Ovary (tissue), 10 donors: ENCODE measurements at places on chromosomes 1 and 21. TPM values are rescaled to one million over a fixed set of nuclear protein-coding genes. Genes with fewer than 3 reads are reported as not detected.

The ERO1B gene
- 11.0 TPM for total RNA-seq

The CD53 gene
- 14.4 TPM for total RNA-seq

The CCT8 gene
- 105 TPM for total RNA-seq

The FAM131C gene
- 0.50 TPM for total RNA-seq

The CHI3L2 gene
- 17.0 TPM for total RNA-seq

The VCAM1 gene
- 52.6 TPM for total RNA-seq

The IL19 gene
- total RNA-seq = not detected

The LRRC71 gene
- 11.1 TPM for total RNA-seq

The COL8A2 gene
- total RNA-seq = 4.4 TPM

The ASTN1 gene
- total RNA-seq = 4.9 TPM

The DISP1 gene
- 6.7 TPM for total RNA-seq

DNA sequence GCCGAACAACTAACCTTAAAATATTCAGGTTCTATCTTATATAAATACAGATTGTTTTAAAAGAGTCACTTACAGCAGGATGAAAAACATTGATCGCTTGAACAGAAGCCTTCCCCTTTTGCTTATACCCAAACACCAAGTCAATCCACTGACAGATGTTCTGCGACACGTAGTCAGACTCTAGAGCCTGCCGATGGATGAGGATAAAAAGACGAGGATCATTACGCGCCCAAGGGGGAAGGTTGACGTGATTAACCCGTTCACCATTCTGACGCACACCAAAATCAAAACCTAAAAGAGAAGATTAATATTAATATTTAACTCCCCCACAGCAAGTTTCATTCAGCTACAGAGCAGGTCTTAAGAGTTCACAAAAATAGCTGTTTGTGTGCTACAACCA is 59.4 kb upstream of the GNG4 start:
- no peak for DNase-seq

DNA sequence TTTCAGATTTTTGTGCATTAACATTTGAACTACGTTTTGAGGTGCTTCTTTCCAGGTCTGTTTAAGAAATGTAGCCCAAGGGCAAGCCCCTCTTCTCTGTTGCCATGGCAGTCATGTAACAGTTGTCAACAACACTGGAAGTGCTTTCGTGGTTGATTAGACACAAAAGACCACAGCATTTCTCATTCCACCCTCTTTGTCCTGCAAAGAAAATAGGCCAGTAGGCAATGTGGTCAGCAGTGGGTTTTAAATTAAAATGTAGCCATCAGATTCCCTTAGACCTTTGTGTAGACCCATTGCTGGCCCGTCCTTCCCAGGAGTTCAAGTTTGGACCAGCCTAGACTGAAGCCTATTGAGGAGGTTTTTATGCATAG is 35.4 kb downstream of the VANGL1 start:
- no peak for DNase-seq

GRCh38 chr1:185017338-185017737 is 28.0 kb upstream of the RNF2 start:
- no peak for DNase-seq

GRCh38 chr1:9438431-9439073 is 100.7 kb upstream of the SLC25A33 start:
- peak; percentile 73 for DNase-seq

GRCh38 chr1:153728305-153729066 is 636 bp downstream of the INTS3 start:
- DNase-seq = peak; percentile 74

- no peak for DNase-seq
Observed at GRCh38 chr1:36453600-36454388, 3.5 kb upstream of the OSCP1 start.

DNA sequence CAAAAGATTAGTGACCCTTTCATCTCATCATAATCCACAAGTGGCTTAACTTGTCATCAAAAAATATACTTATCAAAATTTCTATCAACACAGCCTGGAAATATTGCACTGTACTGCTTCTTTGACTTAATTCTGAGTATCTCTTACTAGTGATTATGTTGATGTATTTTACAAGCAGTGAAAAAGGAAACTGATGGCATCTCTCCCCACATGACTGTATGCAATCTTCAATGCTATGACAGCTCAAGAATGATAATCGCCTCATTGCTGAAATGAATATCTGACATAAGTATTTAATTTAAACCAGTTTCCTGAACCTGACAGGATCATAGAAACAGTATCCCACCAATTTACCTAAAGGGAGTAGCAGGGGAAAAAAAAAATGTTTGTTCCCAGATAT is 79.5 kb downstream of the DPYD start:
- DNase-seq = no peak

DNA sequence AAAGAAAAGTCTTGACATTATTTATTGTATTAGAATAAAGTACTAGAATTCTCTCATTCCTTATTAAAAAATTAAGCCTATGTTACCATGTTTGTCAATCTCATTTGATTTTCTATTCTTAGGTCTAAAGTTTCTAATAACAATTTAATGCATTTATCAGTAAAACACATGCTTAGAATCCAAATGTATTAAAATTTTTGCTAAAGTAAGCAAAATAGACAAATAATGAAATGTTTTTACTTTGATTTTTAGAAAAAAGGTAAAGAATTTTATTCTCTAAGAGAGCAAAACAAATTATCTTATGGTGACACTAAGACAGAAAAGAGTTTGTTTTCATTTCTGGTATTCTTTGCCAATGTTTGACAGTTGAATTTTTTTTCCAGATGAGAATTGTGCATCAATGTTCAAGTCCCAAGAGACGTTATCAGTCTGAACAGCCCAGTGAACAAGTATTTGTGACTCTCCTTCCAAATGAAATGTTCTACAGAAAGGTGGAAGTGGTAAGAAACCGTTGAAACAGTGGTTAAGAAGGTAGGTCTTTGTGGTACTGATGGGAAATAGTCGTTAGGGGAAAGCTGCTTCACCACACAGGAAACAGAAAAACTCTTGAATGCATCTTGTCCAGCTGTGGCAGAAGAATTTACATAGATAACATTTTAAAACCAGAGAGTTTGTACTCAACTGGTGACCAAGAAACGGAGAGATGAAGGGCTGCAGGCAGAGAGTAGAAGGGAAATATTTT is 402.5 kb downstream of the PTPRC start:
- no peak for DNase-seq

DNA sequence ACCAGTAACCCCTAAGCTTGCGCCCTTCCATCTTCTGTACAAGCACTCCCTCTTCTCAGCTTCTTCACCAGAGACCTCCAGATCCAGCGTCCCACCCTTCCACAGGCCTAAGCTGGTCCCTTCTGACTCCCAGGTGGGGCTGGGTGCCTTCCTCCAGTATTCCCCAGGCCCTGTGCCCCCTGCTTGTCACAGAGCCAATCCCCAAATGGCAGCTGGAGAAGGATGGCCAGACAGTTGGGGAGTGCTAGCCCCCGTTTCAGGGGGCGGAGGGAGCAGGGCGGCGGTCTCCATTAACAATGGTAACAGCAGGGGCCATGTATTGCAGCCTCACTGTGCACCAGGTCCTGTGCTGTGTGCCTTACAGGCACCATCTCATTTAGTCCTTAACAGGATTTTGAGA is 85.7 kb downstream of the KCNN3 start:
- DNase-seq = no peak

DNA sequence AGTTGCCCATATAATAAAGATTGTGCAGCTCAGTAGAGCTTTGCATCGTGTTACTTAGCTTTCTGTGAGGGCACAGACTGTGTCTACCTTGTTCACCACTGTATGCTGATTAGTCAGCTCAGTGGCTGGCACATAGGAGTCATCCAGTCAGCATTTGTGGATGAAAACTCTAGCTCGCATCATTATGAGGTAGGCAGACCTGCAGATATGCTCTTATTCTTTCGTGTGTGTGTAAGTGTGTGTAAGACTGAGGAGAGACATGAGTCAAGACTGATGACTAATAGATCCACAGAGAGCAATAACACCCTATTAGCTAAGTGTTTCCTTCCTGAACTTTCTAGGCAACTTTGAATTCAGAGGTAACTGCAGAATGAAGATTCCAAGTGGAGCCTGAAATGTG is 17.1 kb downstream of the TTF2 start:
- no peak for DNase-seq

DNA sequence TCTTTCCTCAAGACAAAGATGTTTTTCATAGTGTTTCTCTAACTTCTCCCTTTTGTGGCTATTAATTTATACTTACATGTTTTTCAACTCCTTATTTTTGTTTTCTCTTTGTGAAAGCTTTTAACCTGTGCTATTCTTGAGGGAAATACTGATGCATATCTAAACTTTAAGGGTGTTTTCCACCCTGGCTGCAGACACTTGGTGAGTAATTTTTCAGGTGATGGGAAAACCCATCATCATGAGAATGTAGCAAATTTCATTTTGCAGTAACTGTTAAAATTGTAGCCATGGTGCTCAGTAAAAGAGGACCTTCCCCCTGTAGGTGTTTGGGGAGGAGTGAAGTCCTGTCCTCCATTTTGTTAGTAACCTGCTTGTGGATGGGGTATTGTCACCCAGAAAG is 124.2 kb downstream of the LIPI start:
- DNase-seq = no peak

DNA sequence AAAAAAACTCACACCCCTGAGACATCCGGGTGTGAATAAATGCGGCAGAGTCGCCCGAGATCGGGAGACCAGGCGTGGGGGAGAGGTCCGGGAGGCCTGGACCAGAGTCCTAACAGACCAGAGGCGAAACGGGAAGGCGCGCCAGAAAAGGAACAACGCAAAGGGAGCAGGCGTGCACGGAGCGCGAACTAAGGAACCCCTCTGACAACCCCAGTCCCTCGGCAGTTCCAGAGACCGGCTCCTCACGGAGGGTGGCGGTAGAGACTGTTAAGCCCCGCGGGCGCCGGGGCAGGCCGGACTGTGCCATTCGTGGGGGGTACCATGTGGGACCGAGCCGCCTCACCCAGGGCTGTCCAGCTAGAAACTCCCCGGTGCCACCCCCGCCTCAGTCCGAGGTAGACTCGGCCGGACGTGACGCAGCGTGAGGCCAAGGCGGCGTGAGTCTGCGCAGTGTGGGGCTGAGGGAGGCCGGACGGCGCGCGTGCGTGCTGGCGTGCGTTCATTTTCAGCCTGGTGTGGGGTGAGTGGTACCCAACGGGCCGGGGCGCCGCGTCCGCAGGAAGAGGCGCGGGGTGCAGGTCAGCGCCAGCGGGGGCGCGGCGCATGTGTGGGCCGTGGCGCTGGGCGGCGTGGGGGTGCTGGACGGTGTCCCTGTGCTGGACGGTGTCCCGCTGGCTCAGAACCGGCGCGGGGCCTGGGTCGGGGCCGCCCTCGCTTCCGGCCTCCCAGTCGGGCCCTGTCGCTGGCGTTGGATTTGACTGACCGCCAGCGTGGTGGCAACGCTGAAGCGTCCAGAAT is at the start of gene PARK7:
Gene PARK7 (plus strand): TSS at position 496 of the 798 bp plus-strand sequence. CDS start 1,075 bp downstream, outside the sequence.
- peak; percentile 100 for DNase-seq

DNA sequence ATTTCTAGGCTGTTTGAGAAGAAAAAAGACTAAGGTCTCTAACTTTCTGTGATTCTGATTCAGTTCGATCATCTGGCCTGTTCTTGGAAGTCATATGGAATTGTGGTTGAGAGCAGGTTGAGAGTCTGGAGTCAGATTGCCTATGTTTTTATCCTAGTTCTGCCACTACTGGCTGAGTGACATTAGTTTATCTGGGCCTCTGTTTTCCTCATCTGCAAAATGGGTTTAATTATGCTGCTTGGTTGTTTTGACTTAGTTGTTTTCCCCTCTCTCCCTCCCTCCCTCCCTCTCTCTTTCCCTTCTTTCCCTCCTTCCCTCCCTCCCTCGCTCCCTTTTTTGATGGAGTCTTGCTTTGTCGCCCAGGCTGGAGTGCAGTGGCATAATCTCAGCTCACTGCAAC is 6.2 kb downstream of the MACF1 start:
- no peak for DNase-seq

- no peak for DNase-seq
Observed at GRCh38 chr1:234337233-234337632, 36.0 kb upstream of the COA6 start.

- DNase-seq = no peak
Observed at GRCh38 chr1:245915841-245916240, 591.2 kb downstream of the SMYD3 start.

DNA sequence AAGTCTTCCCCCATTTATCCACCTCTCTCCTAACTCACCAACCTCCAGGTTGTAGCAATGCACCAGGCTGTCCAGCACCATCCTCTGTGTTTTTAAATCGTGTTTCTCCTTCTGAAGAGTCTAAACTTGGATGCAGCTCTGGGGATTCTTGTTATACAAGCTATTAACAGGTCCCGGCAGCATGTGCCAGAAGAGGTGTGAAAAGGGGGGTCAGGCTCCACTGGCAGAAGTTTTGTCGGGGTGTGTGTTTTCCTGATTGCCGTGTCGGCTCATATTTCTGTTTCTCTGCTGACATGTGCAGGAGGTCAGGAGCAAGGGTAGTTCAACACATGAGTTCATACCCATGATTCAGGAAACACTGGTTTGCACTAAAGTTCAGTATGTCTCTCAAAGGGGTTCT is 658.6 kb upstream of the CAMK1G start:
- DNase-seq = no peak

- no peak for DNase-seq
Observed at GRCh38 chr1:230259621-230260020, 166.5 kb downstream of the PGBD5 start.

- DNase-seq = no peak
Observed at GRCh38 chr1:222953585-222953984, 138.7 kb downstream of the DISP1 start.

GRCh38 chr1:47867438-47868347 is 129.5 kb downstream of the TRABD2B start:
- DNase-seq = no peak
